ENCODE measurements at places on chromosomes 5 and 9.
A peak's percentile ranks its signal among the peaks of the same experiment; 100 is the strongest.

- no peak for DNase-seq
Measured at GRCh38 chr5:125277494-125278154, 531.2 kb upstream of the ZNF608 start.

- DNase-seq, result no peak
Measured at GRCh38 chr5:72673180-72673579, 143.3 kb upstream of the TNPO1 start.

DNA sequence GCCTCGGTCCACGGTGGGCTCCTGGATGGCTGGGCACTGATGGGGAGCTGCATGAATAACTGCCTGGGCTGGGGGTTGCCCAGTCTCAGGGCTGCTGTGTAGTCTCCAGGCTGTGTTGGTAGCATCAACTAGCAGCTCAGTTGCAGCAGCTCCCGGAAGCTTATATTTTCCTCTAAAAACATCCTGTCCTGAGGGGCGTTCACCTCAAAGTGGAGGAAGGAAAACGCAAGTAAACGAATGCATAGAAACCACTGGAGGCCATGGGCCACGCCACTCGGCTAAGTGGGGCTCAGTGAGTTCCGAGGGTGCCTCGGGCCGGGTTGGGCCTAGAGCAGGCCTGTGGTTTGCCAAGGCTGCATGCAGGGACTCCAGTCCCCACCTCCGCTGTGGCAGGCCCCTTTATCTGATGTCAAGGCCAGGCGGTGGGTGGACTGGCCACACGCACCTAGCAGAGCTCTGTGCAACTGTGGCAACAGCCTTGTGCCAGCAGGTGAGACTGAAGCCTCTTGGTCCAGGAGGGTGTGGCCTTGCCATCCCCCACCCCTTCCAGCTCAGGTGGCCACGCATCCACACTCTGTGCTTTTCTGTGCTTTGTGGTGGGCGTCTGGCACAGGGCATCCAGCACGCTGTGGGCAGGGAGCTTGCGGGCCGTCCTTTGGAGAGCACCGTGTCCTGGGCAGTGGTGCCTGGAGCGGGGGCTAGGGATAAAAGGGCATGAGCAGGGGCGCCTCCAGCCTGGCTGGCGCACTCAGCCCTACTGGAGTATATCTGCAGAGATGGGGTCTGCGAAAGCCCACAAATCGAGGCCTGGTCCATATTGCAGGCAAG lies 15.1 kb downstream of the TCF7 start:
- no peak for DNase-seq

DNA sequence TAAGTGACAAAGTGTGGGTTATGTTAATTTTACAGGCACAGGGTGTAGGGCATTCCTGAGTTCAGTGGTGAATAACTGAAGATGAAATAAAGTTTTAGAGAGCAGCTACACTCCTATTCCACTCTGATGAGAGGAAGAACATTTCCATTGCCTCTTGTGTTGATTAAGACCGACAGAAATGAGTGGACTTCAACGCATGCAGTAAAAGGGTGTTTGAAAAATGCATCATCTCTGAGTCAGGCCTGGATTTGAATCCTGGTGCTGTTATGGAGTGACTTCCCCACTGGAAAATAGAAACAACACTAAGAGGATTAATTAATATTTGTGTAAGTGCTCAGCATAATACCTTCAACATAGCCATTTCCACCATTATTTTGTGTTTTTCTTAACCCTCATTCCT lies 86.3 kb downstream of the PRR16 start:
- no peak for DNase-seq

DNA sequence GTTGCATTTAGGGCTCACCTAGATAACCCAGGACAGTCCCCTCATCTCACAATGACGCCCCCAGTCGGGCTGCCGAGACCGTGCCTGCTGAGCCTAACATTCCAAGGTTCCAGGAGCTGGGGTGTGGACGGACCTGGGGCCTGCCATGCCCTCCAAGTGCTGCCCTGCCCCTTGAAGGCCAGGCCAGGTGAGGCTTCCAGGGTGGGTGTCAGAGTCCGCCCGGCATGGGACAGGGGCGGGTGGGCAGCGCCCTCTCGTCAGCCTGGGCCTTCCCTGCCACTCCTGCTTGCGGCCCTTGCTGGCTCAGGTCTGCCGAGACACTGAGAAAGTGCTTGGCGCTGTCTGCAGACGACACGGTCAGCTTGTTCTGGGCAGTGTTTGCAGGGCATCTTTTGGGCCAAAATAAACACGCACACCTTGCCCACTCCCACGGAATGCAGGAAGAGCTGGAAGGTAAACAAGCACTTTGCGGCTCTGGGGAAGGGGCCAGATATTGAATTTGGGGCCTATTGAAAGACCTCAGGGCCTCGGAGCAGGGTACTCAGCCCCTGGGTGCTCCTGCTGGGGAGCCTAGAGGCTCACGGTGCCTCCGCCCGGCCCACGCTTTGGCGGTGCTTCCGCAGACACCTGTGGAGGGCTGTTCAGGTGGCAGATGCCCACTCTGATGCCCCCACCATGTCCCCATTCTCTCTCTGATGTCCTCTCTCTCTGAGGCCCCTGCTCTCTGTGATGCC lies 4.2 kb upstream of the SCGB3A1 start:
- no peak for DNase-seq

DNA sequence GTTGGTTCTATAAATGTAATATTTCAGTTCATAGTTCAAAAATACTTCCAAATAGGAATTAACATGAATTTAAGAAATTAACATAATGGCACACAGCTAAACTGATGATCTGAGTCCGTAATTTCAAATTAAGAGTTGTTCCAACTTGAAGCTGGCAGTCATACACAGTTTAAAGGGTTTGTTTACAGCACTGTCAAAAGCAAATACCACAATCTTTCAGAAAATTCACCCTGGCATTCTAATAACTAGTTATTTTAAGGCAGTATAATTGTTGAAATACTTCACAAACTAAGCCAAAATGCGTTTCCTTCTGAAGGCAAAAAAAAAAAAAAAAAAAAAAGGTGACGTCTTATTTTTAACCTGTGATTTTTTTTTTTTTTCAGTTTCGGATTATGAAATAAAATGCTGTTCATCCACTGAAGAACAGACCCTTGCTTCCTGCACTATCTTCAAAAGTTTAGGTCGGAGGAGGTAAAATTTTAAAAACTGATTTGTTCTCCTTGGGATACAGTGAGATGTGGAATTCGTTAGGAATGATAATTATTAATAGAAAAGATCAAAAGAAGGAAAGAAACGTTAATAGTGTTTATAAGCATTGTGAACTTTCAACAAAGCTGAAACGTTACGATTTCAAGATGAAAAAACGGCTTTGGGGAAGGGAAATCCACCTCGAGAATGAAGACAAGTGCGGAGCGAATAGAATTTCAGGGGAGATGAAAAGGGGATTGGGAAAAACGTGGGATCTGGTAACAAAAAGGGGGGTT lies 850 bp downstream of the IL6ST start:
- no peak for DNase-seq

DNA sequence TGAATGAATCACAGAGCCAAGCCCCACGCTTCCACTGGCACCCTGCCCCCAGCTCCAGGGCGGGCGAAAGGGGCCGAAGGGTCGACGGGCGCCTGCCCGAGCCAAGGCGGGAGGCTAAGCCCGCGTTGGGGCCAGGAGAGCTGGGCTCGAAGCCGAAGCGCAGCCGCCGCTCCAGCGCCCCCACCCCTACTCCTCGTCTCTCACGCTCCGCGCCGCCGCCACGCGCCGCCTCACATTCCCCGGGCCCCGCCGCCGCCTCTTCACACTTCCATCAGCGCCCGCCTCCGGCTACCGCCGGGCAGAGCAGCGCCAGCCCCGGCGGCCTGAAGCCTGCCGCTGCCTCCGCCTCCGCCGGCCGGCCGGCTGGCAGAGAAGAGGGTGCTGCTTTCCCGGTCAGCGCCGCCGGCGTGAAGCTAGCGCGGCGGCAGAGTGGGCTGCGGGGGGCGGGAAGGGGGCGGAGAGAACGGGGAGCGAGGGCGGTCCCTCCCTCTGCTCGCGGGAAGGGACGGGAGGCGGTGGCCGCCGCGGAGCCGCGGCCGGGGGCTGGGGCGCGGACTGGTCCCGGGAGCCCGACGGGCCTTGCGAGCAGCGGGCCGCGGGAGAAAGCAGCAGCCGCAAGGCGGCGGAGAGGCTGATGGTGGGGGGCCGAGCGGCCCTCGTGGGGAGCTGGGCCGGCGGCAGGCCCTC lies at the start of gene HOMER1:
Gene HOMER1 (minus strand): TSS at position 431 of the 687 bp plus-strand sequence. CDS start 1,360 bp downstream, outside the sequence.
- DNase-seq, result peak; percentile 39

DNA sequence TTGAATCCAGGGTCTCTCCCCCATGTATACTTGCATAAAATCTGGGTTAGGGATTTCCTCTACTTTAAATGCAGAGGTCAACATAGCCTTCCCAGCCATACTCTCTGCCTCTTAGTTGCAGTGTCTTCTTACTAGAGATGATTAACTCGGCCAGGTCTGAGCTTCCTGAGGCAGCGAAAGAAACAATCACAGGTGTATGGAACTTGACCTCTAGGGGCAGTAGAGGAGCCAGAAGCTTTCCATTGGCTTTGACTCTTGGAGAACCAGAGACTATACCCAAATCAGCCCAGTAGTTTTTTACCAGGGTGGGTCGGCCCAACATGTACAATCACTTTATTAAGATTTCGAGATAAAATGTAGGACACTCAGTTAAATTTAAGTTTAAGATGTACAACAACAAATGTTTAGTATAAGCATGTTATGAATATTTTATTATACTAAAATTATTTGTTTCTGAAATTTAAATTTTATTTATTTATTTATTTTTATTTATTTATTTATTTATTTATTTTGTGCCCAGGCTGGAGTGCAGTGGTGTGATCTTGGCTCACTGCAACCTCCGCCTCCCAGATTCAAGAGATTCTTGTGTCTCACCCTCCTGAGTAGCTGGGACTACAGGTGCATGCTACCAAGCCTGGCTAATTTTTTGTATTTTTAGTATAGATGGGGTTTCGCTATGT lies 48.0 kb upstream of the DMRT3 start:
- no peak for DNase-seq

- no peak for DNase-seq
Measured at GRCh38 chr9:123490688-123491087, 134.7 kb downstream of the CRB2 start.

DNA sequence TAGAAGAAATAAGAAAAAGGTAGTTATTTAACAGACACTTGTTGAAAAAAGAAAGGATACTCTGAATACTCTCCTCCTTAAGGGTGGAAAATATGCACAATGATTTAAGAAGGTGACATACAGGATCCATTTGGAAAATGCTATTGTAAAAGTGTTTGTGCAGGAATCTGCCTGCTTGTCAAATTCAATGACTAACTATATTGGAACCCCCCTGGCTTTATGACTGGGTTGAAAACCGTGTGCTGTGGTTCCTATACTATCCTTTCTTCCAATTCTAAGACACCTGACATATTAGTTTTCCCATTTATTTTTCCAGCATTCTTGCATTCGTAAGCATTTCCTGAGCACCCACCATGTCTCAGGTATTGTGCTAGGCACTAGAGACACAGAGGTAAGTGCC lies 220.0 kb downstream of the GLIS3 start:
- DNase-seq, result no peak

- no peak for DNase-seq
Measured at GRCh38 chr5:117473165-117473564, 898.5 kb upstream of the SEMA6A start.

GRCh38 chr5:16018970-16019369 lies 160.6 kb downstream of the MARCHF11 start:
- DNase-seq, result no peak

- no peak for DNase-seq
Measured at GRCh38 chr5:139749242-139749641, 46.4 kb upstream of the PSD2 start.

DNA sequence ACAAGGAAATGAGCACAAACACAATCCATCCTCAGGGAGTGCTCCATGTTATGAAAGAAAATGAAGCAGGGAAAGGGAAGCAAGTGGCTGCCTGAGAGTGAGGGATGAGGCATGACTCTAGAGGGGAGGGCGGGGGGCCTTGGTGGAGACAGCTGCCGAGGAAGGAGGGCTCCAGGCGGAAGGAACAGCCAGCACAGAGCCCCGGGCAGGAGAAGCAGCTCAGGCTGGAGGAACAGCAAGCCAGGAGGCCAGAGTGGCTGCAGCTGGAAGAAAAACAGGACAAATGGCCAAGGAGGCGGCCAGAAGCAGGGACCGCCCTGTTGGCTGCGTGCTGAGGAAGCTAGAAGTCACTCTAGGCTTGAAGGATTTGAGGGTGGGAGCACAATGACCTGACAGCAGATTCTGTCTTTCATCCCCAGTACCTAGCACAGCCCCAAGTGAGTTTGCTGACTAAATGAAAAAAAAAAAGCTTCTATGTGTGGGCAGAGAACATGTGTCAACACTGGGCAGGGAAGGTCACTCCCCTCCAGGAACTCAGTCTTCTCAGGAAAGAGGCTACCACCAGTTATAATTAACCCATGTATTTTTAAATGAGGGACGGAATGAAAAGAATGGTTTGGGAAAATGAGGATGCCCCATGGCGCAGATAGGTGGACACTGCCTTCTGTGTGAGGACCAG lies 142.8 kb downstream of the DCP2 start:
- no peak for DNase-seq

GRCh38 chr5:121366515-121366914 lies 485.2 kb upstream of the FTMT start:
- DNase-seq, result no peak

- no peak for DNase-seq
Measured at GRCh38 chr9:134253606-134254205, 72.5 kb upstream of the RXRA start.

- DNase-seq, result no peak
Measured at GRCh38 chr9:87184956-87185642, 237.8 kb upstream of the GAS1 start.

- no peak for DNase-seq
Measured at GRCh38 chr5:112388074-112388473, 31.0 kb downstream of the EPB41L4A start.

DNA sequence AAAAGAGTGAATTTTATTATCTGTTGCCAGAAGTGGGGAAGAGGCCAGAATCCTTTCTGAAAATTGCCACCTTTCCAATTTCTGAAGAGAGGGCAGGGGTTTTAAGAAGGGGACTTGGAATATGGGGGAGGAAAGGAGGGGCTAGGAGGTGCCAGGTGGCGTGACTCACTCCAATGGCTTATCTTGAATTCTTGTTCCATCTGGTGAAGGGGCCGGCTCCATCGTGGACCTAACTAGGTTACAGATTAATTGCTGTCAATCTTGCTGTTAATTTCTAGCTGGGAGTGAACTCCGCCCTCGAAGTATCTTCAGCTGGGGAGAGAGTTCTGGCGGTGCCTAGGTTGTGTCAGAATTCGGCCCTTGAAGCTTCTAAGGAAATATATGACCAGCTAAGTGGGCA lies 138.7 kb downstream of the YTHDC2 start:
- DNase-seq, result no peak

DNA sequence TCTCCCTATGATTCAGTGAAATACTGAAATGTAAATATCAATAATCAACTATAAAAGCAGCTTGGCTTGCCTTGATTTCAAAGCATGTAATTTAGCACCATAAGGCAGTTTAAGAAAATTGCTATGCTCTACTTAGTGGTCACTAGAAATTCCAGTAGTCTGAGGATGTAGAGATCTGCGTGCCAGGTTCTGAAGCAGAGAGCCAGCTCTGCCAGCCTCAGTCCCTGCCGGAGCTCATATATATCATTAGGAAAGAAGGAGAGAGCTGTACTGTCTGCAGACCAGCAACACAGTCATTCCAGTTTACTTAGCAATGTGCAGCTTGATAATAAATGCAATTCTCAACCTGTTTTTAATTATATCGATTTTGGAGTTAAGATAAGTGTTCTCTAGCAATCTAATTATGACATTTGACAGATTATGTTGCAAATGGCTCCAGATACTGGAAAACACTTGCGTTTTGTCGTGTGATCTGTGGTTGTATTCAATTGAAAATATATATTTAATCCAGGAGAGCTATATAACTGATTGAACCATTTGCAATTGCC lies 540.5 kb downstream of the CTNND2 start:
- DNase-seq, result no peak

Measured in stimulated activated CD4-positive, alpha-beta T cell treated with anti-CD3 and anti-CD28 coated beads, Interleukin-15, amount 100 ng/mL, for 1 hour (primary cell).